ENCODE measurements at places on chromosomes 4 and X. TPM values are rescaled to one million over a fixed set of nuclear protein-coding genes. Genes with fewer than 3 reads are reported as not detected.

GRCh38 chrX:47815901-47816845, 20.5 kb upstream of the ZNF81 start:
- no peak for DNase-seq

DNA sequence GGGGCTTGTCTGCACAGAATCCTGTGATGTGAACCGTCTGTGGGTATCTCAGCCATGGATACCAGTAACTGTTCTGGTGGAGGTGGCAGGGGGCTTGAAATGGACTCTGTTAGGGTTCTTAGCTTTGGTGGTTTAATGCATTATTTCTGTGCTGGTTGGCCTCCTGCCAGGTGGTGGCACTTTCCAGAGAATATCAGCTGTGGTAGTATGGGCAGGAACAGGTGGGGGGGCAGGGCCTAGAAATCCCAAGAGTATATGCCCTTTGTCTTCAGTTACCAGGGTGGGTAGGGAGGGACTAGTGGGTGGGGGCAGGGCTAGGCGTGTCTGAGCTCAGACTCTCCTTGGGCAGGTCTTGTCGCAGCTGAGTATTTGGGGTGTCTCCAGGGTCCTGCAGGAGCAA, 106.7 kb downstream of the KIT start:
- DNase-seq = no peak

- DNase-seq = no peak
These were observed 5.6 kb downstream of the HAND2 start for GRCh38 chr4:173524218-173525117.

DNA sequence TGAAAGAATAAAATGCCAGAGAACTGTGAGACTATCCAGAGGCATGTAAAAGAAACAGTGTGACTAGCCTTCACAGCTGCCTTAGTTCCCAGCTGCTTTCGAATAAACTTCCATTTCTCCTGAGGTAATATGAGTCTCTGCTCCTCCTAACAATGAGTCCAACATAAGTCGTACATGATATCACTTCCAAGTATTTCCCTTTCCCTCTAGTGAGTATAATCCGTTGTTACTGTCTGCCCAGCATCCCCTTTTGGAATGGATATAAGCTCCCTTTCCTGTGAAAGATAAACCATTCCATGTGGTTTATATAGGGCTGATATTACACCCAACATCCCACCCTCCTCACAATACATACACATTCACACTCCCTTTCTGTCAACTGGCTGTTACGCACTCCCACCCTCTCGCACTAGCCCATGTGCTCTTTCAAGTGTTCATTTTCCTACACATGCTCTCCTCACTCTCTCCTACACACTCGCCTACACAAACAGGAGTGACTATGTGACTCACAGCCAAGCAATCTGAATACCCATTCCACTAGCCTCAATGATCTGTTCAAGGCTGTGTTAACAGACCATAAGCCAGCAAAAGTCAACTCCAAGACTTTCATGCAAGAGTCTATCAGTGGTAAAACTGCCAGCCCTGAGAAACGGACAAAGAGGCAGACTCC, 5.0 kb downstream of the NAF1 start:
- DNase-seq = no peak

DNA sequence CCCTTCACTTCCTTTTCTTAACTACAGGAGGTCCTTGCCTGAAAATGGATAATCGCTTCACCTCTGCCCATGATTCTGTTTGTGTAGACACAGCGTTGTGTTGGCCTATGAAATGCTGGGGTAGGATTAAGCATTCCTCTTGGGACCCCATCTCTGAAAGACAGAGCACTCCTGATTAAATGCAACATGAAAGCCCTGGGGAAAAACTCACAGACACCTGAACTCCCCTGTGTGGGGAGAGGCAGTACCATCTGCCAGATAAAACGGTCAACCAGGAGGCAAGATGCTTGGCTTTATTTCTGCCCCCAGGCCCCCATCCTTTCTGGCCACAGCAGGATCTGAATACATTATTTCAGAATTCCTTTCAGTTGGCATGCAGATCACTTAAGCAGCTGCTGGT, 1.9 kb downstream of the LGI2 start:
- no peak for DNase-seq

- no peak for DNase-seq
These were observed 13.3 kb downstream of the SPCS3 start for GRCh38 chr4:176333076-176333475.

- DNase-seq = no peak
These were observed 222.2 kb upstream of the DKK2 start for GRCh38 chr4:107258359-107258758.

- no peak for DNase-seq
These were observed 84.2 kb upstream of the WDFY3 start for GRCh38 chr4:85050736-85051135.

GRCh38 chrX:3143043-3143799, 102.0 kb downstream of the ARSF start:
- no peak for DNase-seq

GRCh38 chr4:94127707-94128328, 79.8 kb upstream of the SMARCAD1 start:
- no peak for DNase-seq

- DNase-seq = no peak
These were observed 381 bp downstream of the TXK start for GRCh38 chr4:48133669-48134068.

GRCh38 chrX:67648361-67648760, 104.5 kb downstream of the AR start:
- no peak for DNase-seq

DNA sequence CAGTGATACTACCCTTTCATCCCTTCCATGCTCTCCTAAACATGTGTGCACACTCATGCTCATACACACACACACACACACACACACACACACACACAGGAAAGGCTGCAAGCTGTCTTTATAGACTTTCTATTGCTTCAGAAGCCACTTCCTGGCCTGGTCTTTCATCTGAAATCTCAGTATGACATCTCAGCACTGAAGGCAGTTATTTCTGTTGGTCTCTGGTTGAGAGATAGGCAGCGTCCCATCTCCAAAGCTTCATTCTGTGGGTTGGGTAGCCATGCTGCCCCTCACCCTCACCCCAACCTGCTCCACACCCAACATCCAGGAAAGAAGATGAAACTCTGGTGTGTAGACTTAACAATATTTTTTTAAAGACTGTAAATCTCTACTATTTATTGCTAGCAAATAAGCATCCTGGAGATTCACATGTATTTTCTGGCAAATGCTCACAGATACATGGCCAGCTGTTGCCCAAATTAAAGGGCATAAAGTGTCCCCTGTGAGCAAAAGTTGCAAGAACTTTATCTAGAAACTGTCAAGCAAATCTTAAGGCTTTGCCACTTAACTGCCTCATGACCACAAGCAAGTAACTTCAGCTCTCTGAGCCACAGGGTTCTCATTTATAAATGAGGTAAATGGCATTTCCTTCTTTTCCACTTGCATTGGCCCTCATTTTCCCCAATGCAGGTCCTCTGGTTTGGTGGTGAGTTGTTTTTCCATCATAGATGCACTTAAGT, 189.8 kb upstream of the AFF2 start:
- DNase-seq = no peak

PRDM8 gene
- total RNA-seq = 0.06 TPM

GCNA gene
- 3.2 TPM for total RNA-seq

ODAM gene
- not detected for total RNA-seq

OPN1MW2 gene
- not detected for total RNA-seq

HSFX1 gene
- total RNA-seq = 0.71 TPM

ZNF718 gene
- total RNA-seq = 8.3 TPM

STARD8 gene
- total RNA-seq = 0.31 TPM

All from G401 (cell line).